ENCODE measurements at places on chromosomes 11 and 22. TPM values are rescaled to one million over a fixed set of nuclear protein-coding genes. Genes with fewer than 3 reads are reported as not detected.

Gene BACE1-AS
- total RNA-seq = 2.0 TPM

Gene SPON1
- total RNA-seq = 0.12 TPM

Gene TRIM22
- total RNA-seq = 46.7 TPM

Gene DEPDC7
- total RNA-seq = 6.6 TPM

Gene CSNK2A3
- 1.1 TPM for total RNA-seq

Gene SLC7A4
- 0.22 TPM for total RNA-seq

Gene CD3G
- 0.12 TPM for total RNA-seq

Data from uterine smooth muscle cell (primary cell).